Activated naive CD4-positive, alpha-beta T cell treated with anti-CD3 and anti-CD28 coated beads, Interleukin-2, amount 50 U/mL, for 72 hours (primary cell): ENCODE measurements at places on chromosomes 6 and 20. TPM values are rescaled to one million over a fixed set of nuclear protein-coding genes. Genes with fewer than 3 reads are reported as not detected.

Gene PI3
- not detected for total RNA-seq

Gene NTSR1
- not detected for total RNA-seq

Gene LTB
- 294 TPM for total RNA-seq

Gene MUC21
- total RNA-seq: not detected

Gene SAMD3
- total RNA-seq: 5.6 TPM

Gene HLA-DRB1
- total RNA-seq: 9.5 TPM
